Activated naive CD8-positive, alpha-beta T cell treated with anti-CD3 and anti-CD28 coated beads for 36 hours (primary cell): ENCODE measurements at places on chromosomes 4 and X. TPM values are rescaled to one million over a fixed set of nuclear protein-coding genes. Genes with fewer than 3 reads are reported as not detected.

SOX3 gene
- not detected for total RNA-seq

MEPE gene
- total RNA-seq = not detected

ZNF157 gene
- 1.2 TPM for total RNA-seq

MAGEB17 gene
- not detected for total RNA-seq

XAGE3 gene
- not detected for total RNA-seq

GRCh38 chr4:118751629-118752323, 66.6 kb downstream of the METTL14 start:
- H3K27ac ChIP-seq = no peak overlapping the region
- no peaks in the 10 kb centered on the region for H3K4me1 ChIP-seq
- H3K4me3 ChIP-seq = no peak overlapping the region
- DNase-seq = no peak
- no peaks in the 10 kb centered on the region for H3K27me3 ChIP-seq

- no peaks in the 10 kb centered on the region for H3K4me1 ChIP-seq
- no peaks in the 10 kb centered on the region for H3K36me3 ChIP-seq
- no peak overlapping the region for H3K27ac ChIP-seq
- DNase-seq = no peak
- no peaks in the 10 kb centered on the region for H3K27me3 ChIP-seq
Measured at GRCh38 chr4:173990126-173990868, 293.2 kb downstream of the FBXO8 start.

- H3K36me3 ChIP-seq = peaks cover 22% of the 10 kb centered on the region
- no peak overlapping the region for H3K4me3 ChIP-seq
- no peaks in the 10 kb centered on the region for H3K27me3 ChIP-seq
- no peak overlapping the region for H3K27ac ChIP-seq
- DNase-seq = no peak
Measured at GRCh38 chrX:2486476-2487133, 14.2 kb downstream of the DHRSX start.

DNA sequence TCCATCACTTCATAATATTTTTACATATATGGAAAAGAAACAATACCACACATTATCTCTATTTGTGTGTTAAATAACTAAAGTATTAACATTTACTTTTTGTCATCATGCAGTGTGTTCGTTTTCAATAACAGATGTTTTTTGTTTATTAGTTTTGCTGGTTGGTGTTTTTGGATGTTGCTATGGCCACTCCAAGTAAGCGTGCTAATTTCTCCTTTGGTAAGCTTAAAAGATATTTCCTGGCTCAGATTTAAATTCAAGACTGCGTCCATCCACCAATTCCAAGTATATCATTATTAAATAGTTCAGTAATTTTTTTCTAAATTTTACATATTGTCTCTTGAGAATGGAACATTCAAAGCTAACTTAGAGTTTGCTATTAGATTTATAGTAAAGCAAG, 235.4 kb upstream of the IL1RAPL1 start:
- H3K27ac ChIP-seq = no peak overlapping the region
- no peak overlapping the region for H3K4me3 ChIP-seq
- no peaks in the 10 kb centered on the region for H3K27me3 ChIP-seq
- no peaks in the 10 kb centered on the region for H3K36me3 ChIP-seq
- DNase-seq = no peak

- no peak for DNase-seq
- no peak overlapping the region for H3K27ac ChIP-seq
- no peaks in the 10 kb centered on the region for H3K27me3 ChIP-seq
- no peaks in the 10 kb centered on the region for H3K36me3 ChIP-seq
- H3K4me1 ChIP-seq = no peaks in the 10 kb centered on the region
Measured at GRCh38 chr4:141686146-141686775, 49.9 kb downstream of the IL15 start.

DNA sequence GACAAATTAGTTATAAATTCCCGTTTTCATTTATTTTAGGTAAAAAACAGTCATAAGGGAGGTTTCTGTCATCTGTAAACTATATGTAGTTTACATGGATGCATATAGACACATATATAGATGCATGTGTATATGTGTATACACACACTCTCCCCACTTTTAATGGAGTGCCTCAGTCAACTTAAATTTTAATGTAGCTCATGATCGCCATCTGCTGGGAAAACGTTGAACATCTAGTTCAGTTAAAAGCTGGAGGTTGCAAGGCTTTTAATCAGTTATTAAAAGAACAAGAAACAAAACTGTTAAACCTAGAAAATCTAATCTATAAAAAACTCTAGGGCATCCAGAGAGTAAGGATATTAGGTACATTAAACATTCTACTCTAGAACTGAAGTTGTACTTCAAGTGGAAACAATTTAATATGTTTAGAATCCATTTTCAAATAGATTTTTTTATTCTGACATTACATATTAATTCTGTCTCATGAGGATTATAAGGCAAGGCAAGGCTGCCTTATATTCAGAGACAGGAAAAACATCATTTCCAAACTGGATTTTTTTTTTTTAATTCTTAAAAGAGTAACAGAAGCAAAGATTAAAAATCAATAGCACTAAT, 122.6 kb downstream of the SHISA3 start:
- no peaks in the 10 kb centered on the region for H3K27me3 ChIP-seq
- peaks cover 17% of the 10 kb centered on the region for H3K36me3 ChIP-seq
- peaks cover 7% of the 10 kb centered on the region for H3K4me1 ChIP-seq
- H3K4me3 ChIP-seq = no peak overlapping the region

GRCh38 chr4:127410201-127410600, 222.6 kb upstream of the INTU start:
- no peaks in the 10 kb centered on the region for H3K36me3 ChIP-seq
- H3K4me1 ChIP-seq = no peaks in the 10 kb centered on the region
- H3K27ac ChIP-seq = no peak overlapping the region
- H3K4me3 ChIP-seq = no peak overlapping the region
- H3K27me3 ChIP-seq = no peaks in the 10 kb centered on the region

DNA sequence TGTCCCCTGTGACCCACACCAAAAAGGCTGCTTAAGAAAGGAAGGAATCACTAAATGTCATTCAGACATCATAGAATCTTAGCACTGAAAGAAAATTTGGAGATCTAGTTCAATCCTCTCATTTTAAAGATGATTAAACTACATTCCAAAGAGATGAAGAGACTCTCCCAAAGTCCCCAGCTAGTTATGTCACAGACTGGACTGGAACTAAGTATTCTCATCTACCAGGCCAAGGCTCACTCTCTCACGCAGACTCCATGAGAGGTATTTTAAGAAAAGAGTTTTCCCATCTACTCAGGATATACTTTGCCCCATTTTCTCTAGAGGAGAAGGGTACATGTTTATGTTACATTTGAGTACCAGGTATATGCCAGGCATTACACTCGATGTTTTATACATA, 6.9 kb downstream of the FABP2 start:
- H3K4me1 ChIP-seq = no peaks in the 10 kb centered on the region
- no peaks in the 10 kb centered on the region for H3K36me3 ChIP-seq
- DNase-seq = no peak
- H3K27ac ChIP-seq = no peak overlapping the region

DNA sequence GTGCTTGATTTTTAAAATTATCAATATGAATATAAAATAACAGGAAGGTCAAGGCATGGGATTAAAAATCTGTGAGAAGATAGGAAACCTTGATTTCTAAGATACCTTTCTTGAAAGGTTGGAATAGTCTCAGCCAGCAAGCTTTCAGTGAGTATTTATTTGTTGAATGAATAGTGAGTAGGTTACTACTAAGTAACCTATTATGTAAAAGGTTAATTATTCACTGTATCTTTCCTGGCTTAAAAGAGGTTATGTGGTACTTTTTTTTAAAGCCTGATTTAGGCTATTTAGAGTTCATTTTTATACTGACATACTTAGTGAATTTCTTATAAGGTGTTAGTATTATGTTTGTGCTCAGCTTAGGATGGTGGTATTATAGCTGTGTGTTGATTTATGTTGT, 123.5 kb downstream of the PTPN13 start:
- H3K27me3 ChIP-seq = peaks cover 3% of the 10 kb centered on the region
- no peaks in the 10 kb centered on the region for H3K4me1 ChIP-seq
- no peak overlapping the region for H3K4me3 ChIP-seq

DNA sequence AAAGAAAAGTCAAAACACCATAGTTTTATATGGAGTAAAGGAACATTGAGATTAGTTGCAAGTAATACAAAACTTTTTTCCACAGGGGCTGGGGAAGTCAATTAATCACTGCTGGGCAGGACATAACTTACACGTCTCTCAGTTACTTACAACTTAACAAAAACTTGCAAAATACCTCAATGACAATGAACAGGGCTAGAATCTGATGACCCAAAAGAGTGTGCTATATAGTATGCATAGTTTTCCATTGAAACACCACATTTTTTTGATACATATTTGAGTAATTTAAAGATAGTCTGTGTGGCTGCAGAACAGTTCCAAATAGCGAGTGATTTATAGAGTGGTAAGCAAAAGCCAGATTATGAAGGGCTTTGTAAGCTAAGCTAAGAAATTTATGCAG, 172.3 kb upstream of the TRPC5 start:
- H3K4me3 ChIP-seq = no peak overlapping the region
- H3K36me3 ChIP-seq = no peaks in the 10 kb centered on the region
- H3K27ac ChIP-seq = no peak overlapping the region
- no peaks in the 10 kb centered on the region for H3K27me3 ChIP-seq
- no peak for DNase-seq

DNA sequence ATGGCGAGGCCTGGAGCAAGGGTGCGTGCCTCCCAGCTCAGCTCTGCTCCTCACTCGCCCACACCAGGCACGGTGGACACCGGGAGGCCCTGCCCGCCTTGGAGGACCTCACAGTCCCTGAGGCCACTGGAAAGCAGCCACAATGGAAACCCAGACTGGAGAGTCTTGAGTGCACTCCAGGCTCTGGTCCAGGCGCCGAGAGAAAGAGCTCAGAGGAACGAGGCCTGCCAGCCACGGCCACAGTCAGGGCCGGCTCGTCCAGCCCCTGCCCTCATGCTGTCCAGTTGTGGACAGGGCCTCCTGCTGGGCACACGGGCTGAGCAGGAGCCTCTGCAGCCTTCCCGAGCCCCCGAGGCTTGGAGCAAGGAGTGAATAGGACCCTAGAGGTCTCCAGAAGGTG, 53.3 kb upstream of the GRPEL1 start:
- no peaks in the 10 kb centered on the region for H3K36me3 ChIP-seq
- no peak overlapping the region for H3K27ac ChIP-seq
- H3K4me1 ChIP-seq = no peaks in the 10 kb centered on the region

GRCh38 chr4:20354120-20354519, 102.4 kb downstream of the SLIT2 start:
- no peaks in the 10 kb centered on the region for H3K27me3 ChIP-seq
- H3K4me1 ChIP-seq = no peaks in the 10 kb centered on the region
- H3K4me3 ChIP-seq = no peak overlapping the region
- H3K36me3 ChIP-seq = no peaks in the 10 kb centered on the region
- no peak for DNase-seq

- no peak overlapping the region for H3K27ac ChIP-seq
- H3K4me3 ChIP-seq = no peak overlapping the region
- no peaks in the 10 kb centered on the region for H3K27me3 ChIP-seq
- no peak for DNase-seq
Measured at GRCh38 chr4:1910643-1911042, 39.5 kb downstream of the NSD2 start.

DNA sequence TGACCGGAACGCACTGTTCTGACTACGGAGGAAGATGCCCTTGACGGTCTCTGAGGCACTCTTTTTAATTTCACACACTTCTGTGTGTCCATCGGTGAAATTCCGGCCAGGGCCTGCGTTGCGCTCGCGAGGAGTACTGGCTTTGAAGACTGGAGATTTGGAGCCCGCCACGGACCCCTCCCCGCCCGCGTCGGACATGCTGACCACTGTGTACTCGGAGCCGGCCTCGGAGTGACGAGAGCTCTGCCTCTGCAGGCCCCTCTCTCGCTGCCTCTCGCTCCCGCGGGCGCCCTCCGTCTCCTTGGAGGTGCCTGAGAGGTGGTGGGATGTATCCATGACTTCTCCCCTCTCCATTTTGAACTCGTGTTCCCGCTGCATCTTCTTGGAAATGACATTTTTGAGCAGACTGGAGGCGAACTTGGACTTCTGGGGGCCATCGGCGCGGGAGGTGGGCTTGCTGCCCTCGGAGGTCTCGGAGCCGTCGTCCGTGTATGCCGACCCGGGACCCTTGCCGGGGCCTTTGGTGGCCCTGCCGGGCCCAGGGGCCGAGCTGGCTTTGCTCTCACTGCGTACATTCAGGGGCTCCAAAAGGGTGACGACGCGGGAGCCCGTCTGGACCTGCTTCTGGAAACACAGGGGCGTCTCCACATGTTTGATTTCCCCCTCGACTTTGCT, 5.7 kb downstream of the C4orf54 start:
- DNase-seq = no peak
- H3K36me3 ChIP-seq = no peaks in the 10 kb centered on the region
- H3K27ac ChIP-seq = no peak overlapping the region
- H3K4me3 ChIP-seq = no peak overlapping the region

DNA sequence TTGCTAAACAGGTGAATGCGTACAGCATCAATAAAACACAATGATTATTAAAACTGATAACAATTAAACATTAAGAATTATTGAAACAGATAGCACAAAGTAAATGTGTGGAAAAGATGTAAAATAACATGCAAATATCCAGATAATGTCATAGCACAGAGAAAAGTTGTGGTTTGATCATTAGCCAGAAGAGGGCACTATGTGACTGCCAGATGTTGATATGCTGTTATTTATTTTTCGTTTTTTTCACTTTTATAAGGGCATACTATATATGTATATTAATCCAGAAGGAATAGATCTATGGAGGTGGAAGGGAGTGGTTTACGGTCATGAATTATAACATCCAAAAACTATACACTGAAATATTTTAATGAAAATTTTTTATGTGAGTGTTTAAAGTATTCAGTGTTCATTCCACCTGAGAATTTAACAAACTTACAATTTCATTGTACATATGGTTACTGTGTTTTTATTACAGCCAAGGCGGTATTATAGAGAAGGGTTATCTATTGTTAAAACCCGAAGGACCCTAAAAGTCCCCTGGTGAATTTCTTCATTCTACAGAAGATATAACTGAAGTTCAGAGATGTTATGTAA, 211.9 kb upstream of the UGT8 start:
- no peaks in the 10 kb centered on the region for H3K36me3 ChIP-seq
- H3K27ac ChIP-seq = no peak overlapping the region
- peaks cover 17% of the 10 kb centered on the region for H3K27me3 ChIP-seq
- no peak for DNase-seq

GRCh38 chrX:68997911-68998310, 167.3 kb downstream of the PJA1 start:
- no peak overlapping the region for H3K4me3 ChIP-seq
- H3K36me3 ChIP-seq = no peaks in the 10 kb centered on the region
- H3K27me3 ChIP-seq = no peaks in the 10 kb centered on the region
- DNase-seq = no peak
- no peak overlapping the region for H3K27ac ChIP-seq
- H3K4me1 ChIP-seq = no peaks in the 10 kb centered on the region

DNA sequence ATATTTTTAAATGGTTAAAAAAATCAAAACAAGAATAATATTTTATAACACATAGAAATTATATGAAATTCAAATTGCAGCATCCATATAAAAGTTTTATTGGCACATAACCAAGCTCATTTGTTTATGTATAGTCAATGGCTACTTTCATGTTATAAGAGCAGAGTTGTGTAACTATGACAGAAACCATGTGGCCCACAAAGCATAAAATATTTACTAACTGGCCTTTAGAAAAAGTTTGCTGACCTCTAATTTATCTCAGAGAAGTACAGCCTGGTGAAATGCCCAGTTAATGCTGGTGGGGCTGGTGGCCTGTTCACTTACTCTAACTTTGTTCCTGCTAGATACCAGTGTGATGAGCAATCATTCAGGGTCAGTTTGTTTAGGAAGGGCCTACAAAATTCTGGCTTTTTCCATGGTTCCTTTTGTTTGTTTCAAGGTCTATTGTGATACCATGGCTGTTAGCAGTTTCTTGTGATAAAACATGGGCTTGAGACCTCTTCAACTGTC, 104.6 kb downstream of the PPP1R2C start:
- H3K36me3 ChIP-seq = no peaks in the 10 kb centered on the region
- H3K27ac ChIP-seq = no peak overlapping the region
- no peak overlapping the region for H3K4me3 ChIP-seq
- no peaks in the 10 kb centered on the region for H3K4me1 ChIP-seq
- H3K27me3 ChIP-seq = no peaks in the 10 kb centered on the region
- DNase-seq = no peak
